Anterior cingulate cortex (tissue), 58 donors: ENCODE measurements at places on chromosomes 12 and 14.
A peak's percentile ranks its signal among the peaks of the same experiment; 100 is the strongest.

DNA sequence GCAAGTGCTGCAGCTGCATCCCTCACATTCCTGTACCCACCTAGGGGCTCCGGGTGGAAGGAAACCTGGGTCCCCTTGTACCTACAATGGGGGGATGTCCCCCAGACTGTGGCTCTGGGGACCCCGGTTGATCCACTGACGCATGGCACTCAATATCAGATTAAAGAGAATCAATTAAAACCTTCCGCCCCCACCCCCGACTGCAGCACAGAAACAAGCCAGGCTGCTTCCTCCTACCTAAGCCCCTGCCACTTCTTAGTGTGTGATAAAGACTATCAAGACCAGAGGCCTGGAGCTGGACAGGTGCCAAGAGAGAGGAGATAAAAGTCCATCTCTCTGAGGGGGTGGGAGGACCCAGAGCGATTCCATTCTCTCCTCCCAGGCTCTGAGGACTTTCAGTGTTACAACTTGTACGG, 28.2 kb upstream of the RPLP0 start:
- DNase-seq: no peak

GRCh38 chr12:52049286-52049685, 2.0 kb upstream of the NR4A1 start:
- no peak for DNase-seq

DNA sequence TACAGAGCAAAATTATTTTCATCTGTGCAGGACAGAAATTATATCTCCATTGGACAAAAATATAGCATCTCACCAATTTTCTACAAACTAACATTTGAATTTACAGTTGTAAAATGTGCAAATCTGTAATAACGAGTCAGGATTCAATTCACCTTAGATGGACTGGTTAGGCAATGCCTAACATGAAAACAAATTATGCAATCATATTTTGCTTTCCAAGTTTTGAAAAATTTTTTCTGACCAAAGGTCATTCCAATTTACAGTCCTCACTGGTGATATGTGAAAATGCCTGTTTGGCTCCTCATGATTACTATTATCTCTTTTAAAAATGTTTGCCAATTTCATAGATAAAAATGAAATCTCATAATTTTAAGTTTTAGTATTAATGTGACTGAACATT, 6.5 kb upstream of the CPM start:
- DNase-seq: no peak

GRCh38 chr12:111503116-111503515, 96.0 kb downstream of the ATXN2 start:
- no peak for DNase-seq

- no peak for DNase-seq
Measured at GRCh38 chr12:89212339-89212771, 139.9 kb downstream of the DUSP6 start.

DNA sequence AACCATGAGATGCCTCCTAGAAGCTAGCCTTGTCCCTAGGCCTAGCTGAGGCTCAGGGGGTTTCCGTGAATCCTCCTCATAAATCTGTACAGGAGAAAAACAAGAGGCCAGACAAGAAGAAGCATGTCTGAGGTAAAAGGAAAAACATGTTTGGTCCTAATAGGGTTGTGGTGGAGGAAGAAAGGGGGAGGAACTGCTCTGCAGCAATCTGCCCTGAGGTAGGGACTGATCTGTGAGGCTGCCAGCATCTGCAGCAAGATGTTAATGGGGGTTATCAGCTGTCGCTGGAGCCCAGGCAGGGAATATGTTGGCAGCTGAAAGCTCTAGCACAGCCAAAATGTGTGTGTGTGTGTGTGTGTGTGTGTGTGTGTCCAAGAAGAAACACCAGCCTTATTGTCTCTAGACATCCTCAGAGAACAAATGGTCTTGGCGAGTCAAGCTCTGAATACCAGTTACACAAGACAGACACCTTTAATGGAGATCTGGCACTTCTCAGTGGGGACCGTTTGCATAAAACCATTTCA, 218.5 kb downstream of the NUAK1 start:
- peak; percentile 20 for DNase-seq

DNA sequence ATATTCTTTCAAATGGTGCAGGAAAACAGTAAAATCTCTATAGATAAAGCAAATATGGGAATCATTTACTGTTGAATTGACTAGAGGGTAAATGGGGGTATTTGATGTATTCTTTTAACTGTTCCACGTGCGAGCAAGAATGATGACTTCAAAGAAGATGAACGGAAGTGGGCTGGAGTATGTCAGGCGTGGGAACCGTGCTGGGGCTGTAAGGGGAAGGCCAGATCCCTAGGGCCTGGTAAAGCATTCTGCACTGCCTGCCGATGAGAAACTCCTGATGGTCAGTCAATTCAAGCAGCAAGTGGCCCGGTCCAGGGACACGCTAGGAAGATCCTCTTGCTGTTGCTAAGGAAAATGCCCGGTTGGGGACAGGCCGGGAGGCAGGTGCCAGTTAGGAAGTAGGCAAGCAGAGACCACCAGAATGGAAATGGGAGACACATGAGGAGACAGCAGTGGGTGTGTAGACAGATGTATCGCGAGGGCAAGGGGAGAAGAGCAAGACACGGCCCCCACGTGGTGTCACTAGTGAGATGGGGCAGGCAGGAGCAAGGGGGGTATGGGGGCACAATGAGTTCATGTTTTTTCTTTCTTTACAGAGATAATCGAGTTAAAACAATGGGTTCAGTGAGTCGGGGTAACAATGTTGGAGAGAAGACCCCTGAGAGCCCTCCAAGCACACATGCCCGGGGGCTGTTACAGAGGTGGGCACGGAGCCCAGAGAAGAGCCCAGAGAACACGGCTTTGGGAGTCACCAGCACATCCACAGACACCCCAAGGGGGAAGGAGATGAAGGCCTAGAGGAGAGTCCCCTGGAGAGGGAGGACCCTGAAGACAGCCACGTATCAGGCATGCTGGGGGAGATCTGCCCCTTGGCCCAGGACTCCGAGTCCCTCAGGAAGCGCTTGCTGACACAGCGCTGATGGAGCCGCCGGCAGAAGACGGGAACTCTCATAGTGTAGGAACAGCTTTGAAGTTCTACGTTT, 37.2 kb downstream of the FBXO21 start:
- no peak for DNase-seq

DNA sequence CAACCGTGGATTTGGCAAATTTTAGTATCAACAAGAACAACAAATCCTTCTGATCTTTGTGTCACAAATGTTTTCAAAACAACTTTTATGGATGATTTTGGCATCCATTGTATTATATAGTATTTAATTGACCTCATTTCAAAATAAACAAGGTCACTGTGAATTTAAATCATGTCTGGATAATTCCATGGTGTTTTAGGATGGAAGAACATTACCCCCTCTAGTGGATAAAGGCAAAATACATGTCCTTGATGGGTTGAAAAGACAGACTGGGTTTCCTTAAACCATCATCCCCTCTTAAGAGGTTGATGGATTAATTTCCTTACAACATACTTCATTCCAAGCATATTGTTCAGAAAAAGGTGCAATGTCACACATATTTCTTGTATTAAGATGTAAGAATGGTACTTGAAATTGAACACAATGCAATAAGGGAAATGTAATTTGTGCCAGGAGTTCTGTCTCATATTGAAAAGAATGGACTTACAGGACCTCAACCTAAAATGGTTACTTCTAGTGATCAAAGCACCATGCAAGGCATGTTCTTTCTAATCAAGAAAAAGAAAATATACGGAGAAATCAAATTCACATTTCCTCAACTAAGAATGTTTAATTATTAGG, 352.0 kb downstream of the BCAT1 start:
- DNase-seq: no peak

DNA sequence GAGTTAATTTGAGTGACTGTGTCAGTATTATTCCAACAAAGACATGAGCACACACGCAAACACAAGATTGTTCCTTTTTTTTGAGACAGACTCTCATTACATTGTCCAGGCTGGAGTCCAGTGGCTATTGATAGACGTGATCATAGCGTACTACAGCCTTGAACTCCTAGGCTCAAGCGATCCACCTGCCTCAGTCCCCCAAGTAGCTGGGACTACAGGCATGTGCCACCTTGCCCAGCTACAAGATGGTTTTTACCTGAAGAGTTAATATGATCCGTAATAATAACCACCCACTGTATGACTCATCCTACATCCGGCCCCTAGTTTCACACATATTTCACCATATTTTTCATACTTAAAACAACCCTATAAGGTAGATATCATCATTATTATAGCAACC, 26.8 kb downstream of the BCAT1 start:
- no peak for DNase-seq

- DNase-seq: no peak
Measured at GRCh38 chr14:89207925-89208328, 209.1 kb downstream of the FOXN3 start.

- no peak for DNase-seq
Measured at GRCh38 chr14:65211341-65211987, 109.1 kb upstream of the MAX start.

DNA sequence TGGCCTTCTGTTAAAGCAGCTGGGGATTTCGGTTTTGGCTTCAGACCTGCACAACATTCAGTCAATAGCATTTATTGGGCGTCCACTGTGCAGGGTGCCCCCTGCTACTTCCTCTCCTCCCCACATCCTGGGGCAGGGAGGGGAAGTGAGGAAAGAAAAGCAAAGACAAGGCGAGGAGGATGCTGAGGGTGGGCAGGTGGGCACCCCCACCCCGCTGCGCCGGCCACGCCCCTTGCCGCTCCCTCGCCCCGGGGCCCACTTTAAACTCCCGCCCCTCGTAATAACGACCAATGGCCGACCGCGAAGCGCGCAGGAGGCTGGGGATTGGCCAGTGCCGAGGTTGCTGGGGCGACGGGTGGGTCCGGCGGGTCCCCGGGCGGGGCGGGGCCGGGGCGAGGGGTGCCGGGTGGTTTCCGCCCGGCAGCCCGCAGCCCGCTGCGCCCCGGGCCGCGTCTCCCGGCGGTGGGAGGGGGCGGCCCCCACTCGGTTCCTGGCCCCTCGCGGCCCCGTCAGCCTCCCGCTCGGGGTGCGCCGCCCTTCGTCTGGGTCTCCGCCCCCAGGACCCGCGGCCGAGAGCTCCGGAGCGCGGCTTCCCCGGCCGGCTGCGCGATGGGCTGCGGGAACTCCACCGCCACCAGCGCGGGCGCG, at the start of gene C12orf75:
Gene C12orf75 (plus strand): TSS at position 409 of the 648 bp plus-strand sequence. CDS start 201 bp downstream, at position 610.
- peak; percentile 59 for DNase-seq

- DNase-seq: no peak
Measured at GRCh38 chr14:73602994-73603393, 9.3 kb upstream of the ACOT6 start.

- DNase-seq: no peak
Measured at GRCh38 chr12:105476616-105477015, 146.1 kb downstream of the C12orf75 start.

DNA sequence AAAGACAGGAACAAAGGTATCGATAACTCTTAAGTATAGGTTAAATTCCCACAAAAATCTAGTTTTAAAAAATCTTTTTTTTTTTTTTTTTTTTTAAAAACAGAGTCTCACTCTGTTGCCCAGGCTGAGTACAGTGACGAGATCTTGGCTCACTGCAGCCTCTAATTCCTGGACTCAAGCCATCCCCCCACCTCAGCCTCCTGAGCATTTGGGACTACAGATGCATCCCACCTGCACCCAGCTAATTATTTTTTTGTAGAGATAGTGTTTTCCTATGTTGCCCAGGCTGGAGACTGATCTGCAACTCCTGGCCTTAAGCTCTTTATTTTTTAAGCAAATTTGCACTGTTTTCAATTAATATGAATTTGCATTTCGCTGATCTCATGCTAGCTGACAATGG, 9.8 kb downstream of the PSEN1 start:
- no peak for DNase-seq

DNA sequence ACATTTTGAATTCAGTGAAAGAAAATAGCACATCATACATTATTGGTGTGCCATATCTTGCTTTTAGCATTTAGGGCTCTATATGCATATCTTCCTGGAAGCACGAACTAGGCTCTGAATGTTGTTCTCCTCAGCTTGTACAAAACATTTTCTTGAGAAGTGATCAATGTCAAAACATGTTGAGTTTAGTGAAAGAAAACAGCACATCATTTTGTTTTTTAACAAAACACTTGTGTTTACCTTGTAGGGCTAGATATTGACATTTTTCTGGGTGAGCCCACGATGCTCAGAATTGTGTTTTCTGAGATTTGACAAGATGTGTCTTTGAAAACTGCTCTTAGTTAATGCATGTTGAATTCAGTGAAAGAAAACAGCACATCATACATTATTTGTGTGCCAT, 81.0 kb downstream of the ASCL4 start:
- no peak for DNase-seq

DNA sequence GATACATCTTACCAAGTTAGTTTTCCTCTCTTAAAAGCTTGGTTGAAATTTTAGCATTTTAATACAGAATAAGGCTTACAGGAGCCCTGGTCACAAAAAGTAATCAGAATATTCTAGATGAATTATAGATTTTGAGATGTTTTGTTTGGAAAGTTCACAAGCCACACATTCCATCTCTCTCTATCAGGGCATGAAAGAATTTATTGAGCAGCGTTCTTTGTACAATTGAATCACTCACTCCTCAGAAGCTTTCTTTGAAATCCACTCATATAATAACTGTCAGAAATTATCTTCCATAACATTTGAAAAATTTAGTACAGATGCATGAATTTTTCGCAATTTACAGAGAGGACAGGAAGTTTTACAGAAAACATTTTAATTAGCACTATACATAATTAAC, 938.6 kb upstream of the MDGA2 start:
- no peak for DNase-seq

- no peak for DNase-seq
Measured at GRCh38 chr12:77619425-77619824, 211.3 kb upstream of the NAV3 start.

DNA sequence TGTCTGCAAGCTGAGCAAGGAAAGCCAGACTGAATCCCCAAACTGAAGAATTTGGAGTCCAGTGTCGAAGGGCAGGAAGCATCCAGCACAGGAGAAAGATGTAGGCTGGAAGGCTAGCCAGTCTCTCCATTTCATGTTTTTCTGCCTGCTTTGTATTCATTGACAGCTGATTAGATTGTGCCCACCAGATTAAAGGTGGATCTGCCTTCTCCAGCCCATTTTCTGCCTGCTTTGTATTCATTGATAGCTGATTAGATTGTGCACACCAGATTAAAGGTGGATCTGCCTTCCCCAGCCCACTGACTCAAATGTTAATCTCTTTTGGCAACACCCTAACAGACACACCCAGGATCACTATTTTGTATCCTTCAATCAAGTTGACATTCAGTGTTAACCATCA, 85.3 kb downstream of the PLBD1 start:
- no peak for DNase-seq

- DNase-seq: no peak
Measured at GRCh38 chr12:42744539-42745182, 155.1 kb upstream of the PRICKLE1 start.

DNA sequence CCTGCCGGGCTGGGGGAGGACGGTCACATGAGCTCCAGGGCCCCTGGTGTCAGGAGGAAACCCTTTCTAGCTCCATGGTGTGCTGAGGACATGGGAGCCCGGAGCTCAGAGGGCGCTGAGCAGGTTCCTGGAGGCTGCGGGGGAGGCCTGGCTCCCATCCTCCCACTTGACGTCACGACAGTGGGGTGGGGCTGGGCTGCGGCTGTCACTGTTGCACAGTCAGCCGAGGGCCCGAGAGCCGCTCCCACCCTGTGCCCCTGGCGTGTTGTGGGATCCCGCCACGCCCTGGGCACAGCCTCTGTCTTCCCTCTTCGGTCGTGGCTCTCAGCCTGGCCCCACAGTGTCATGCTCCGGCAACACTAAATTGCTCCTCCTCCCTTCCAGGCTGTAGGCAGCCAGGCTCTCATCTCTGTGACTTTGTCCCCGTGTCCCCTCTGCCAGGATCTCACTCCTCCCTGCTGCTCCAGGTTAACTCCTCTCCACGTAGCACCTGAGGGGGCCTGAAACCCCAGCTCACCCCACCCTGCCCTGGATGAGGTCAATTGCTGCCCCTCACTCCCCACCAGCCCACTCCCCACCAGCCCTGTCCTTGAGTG, 33.0 kb downstream of the BEGAIN start:
- DNase-seq: no peak

- peak; percentile 35 for DNase-seq
Measured at GRCh38 chr12:131758016-131758739, 47.3 kb downstream of the SFSWAP start.
